ENCODE measurements at places on chromosomes 4 and X.

- no peak for DNase-seq
Observed at GRCh38 chr4:47473141-47473750, 9.7 kb upstream of the COMMD8 start.

DNA sequence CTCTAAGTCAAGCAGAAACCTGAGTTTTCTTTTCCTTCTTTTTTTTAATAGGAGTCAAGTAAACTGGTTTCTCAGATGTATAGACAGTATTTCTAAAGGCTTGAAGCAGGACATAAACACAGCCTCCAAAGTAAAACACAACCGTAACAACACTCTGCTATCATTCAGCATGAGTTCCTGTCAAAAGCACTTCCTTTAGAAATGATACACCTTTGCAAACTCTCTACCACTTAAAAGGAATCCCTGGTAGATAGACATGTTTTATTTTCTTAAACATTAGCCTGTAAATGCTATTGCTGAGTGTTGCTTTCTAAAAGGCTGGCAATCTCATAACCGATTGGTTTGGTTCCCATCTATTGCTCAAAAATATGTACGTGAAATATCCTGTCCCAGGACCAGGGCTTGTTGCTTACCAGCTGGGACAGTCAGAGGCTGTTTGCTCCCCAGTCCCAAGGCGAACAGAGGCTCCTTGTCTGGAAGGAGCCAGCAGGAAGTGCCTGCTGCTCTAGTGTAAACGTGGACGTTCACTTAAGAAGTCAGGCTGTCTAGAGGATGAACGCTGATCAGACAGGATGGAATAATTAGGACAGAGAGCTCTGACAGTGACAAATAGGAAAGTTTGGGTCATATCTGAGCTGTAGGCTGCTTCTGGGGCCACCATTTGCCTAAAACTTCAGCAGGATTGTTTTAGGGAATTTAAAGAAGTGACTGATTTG, 173.9 kb upstream of the KLF3 start:
- no peak for DNase-seq

- DNase-seq = no peak
Observed at GRCh38 chr4:182348779-182349326, 105.7 kb downstream of the TENM3 start.

DNA sequence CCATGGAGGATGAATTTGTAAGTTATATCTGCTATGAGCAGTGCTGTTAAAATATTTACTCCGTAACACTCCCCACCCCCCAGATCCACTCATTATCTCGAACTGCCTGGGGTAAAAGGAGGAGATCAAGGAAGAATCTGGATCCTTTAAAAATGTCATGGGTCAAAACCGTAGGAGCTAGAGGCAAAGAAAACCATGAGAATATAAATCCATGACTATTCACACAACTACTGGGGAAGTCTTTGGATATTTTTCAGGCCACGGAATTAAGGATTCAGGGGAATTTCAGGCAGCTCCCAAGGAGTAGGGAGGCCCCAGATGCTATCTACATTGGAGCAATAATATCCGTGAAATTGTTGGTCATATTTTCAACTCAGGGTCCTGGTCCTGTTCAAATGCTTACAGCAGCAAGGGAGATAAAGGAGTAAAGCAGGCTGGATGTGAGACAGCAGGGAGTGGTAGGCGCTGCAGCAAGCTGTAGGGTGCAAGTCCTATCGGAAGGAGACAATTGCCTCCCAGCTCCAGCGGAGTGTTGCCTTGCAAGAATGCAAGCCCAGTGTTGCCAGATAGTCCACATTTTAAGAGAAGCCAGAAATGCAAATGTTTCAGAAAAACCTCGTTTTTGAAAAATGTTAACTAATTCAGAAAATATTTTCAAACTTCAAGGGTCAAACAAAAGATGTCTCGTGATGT, 116.2 kb upstream of the KIT start:
- DNase-seq = no peak

DNA sequence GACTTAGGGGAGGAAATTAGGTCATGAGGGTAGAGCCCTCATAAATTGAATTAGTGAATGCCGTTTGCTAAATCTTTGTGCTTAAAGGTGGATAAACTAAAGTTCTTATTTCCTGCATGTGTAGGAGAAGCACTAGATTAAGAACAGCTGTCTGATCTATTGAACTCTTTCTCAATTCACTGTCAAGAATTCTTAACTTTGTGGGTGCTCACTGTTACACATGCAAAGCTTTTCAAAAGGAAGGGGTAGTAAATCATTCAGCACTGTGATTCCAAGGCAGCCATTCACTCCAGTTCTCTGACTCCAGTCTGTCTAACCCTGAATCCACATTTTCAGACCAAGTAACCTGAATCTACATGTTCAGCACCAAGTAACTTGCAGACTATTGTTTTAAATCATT, 1520.1 kb downstream of the PCDH18 start:
- no peak for DNase-seq

- DNase-seq = no peak
Observed at GRCh38 chr4:130563185-130563888, 1467.4 kb downstream of the C4orf33 start.

DNA sequence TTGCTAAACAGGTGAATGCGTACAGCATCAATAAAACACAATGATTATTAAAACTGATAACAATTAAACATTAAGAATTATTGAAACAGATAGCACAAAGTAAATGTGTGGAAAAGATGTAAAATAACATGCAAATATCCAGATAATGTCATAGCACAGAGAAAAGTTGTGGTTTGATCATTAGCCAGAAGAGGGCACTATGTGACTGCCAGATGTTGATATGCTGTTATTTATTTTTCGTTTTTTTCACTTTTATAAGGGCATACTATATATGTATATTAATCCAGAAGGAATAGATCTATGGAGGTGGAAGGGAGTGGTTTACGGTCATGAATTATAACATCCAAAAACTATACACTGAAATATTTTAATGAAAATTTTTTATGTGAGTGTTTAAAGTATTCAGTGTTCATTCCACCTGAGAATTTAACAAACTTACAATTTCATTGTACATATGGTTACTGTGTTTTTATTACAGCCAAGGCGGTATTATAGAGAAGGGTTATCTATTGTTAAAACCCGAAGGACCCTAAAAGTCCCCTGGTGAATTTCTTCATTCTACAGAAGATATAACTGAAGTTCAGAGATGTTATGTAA, 211.9 kb upstream of the UGT8 start:
- no peak for DNase-seq

GRCh38 chrX:134631426-134632346, 26.6 kb downstream of the PLAC1 start:
- DNase-seq = no peak

DNA sequence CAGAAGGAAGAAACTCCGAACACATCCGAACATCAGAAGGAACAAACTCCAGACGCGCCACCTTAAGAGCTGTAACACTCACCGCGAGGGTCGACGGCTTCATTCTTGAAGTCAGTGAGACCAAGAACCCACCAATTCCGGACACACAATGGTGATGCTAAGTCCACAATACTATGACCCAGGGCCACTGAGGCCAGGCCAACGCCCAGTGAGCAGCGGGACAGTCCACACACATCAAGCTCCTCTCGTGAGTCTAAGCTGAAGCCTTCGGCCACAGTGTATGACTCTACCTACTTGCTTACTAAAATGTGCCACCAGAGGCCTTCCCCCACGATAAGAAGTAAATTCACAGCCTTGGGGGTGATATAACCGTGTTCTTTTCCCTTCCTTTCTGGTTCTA, 10.2 kb upstream of the CDKN2AIP start:
- no peak for DNase-seq

- no peak for DNase-seq
Observed at GRCh38 chr4:83906561-83906960, 370.7 kb downstream of the GPAT3 start.

DNA sequence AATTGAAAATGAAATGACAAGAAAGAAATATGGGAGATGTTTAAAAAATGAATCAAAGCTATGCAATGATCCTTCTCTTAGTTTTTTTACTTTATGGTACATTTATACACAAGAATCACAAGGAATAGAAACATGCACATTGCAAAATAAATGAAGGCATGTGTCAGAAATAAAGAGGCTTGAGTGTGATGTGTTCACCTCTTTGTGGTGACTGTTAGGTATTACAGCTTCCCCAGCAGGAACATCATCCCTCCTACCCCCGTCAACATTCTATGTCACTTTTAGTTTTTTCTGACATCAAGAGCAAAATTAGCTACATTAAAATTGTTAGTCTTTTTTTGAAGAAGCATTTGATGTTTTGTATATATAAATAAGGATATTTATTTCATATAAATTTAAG, 214.8 kb downstream of the SLC4A4 start:
- DNase-seq = no peak

- no peak for DNase-seq
Observed at GRCh38 chr4:176709417-176709816, 83.3 kb downstream of the VEGFC start.

DNA sequence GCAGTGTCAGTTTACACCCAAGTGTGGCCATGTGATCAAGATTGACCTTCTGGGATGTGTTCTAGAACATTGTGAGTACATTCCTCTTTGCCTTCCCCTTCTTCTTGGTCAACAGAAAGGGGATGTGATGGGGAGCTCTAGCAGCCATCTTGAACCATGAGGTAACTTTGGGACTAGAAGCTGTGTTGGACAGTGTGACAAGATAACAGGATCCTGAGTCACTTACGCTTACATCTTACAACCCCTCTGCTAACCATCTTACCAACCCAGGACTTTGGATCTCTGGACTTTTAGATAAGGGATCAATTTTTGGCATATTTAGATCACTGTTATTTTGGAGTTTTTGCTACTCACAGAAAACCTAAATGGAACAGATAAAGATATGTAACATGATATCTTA, 625.6 kb downstream of the BCOR start:
- DNase-seq = no peak

DNA sequence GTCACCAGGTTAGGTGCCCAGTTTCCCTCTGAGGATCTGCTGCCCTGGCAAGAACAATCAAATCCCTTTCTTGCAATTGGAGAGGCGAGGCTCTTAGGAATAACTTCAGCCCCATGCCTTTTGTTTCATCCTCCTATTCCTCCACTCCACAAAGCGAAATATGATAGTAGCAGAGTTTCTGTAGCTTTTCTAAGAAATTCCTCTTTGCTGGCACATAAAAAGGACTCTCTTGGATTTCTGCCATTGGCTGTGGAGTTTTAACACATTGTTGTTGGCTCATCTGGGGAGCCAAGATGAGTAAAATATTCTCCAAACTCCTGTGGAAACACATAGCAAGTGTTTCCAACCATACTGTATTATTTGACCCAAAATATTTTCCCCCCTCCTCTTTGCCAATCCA, 11.0 kb upstream of the ADGRG2 start:
- DNase-seq = no peak

DNA sequence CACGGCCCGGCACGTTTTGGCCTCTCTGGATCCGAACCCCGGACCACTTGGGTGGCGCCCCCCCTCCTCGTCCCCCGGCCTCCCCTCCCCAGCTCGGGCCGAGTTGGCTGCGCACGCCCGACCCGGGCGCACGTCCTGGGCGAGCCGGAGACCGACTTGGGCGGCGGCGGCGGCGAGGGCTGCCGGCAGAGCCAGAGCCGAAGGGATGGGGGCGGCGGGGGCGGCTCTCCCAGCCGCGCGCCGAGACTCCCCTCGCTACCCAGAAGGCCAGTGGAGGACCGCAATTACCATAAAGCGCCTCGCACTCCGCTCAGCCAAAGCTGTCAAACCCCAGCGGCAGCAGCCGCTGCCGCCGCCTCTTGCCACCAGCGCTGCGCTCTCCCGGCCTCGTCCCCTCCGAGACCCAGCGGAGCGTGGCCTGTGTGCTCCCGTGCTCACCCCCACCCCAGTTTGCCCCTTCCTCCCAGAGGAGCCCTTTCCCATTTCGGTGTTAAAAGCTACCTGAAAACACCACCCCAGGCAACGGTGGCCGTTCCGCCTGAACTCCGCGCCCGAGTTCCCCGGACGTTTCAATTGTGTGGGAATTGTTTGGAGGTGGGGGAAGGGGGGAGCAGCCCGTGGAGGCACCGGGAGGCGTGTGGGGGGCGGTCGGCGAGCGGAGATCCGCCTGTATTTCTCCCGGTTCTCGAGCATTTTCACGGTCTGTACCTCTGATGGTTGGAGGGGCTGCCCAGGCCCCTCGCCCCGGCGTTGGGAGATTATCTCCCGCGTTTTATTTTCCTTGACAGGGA, 701 bp upstream of the BCOR start:
- no peak for DNase-seq

DNA sequence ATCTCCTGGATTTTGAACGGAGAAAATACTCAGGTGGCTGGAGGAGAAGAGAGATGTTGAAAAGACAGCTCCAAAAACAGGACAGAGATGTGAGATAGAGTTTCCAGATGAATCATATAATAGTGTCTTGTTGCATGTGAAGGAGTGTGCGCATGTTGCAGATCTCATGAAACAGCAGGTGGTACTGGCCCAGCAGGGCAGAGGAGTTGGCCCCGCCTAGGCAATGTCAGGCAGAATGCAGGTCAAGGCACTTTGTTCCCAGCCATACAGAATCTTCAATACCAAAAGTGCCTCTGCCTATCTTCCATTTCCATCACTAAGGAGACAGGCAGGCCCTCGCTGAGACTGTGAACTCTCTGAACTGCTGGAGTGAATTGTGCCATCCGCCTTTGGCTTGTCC, 63.9 kb upstream of the FAT1 start:
- DNase-seq = no peak

DNA sequence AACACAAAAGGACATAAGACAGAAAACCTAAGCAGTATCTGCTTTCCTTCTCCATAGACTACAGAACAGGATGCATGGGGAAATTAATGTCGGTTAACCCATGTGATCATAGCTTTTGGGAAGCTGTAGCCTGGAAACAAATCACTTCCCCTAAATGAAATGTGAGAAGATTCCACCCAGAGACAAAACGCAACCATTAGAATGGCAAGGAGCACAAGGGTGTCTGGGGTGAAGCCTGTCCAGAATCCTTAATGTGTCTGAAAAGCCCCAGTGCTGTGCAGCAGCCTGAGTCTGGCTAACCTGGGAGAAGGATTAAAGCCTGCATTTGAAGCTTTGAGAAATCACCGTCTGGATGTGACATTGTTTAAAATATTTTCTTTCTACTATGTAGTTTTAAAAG, 213.3 kb downstream of the ANKRD50 start:
- DNase-seq = no peak

DNA sequence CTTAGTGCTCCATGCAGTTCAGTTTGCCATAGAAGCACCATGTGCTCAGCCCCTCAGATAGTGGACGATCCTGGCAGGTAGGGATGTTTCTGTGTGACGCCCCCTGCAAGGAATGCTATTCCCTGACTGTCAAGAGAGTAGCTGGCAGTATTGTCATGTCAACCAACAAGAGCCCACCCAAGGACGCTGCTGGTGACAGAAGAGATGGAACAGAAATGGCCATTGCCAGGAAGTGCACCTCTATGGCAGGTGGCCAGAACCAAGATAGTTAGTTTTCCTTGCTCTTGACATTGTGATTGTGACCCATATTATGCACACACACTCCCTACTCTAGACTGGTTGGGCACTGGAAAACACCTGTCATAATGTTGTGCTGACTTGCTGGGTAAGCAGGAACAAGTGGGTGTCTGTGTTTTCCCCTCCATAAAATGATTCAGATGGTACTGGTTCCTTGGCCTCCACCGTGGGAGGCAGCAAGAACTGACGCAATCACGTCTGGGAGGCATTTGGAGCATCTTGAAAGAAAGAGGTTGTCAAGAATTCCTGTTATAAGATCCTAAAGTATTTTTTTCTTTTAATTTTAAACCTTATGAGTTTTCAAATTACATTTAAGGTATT, 507.9 kb downstream of the MID1IP1 start:
- no peak for DNase-seq

Measured in stimulated activated CD8-positive, alpha-beta memory T cell treated with anti-CD3 and anti-CD28 coated beads, Interleukin-7, amount 100 ng/mL, for 1 hour (primary cell).